ENCODE measurements at places on chromosomes 12 and 14.

GRCh38 chr14:30387871-30388270 lies 171.1 kb upstream of the G2E3 start:
- no peak for DNase-seq

GRCh38 chr14:91113829-91114078 lies at the start of gene DGLUCY:
DGLUCY (plus strand) TSS chr14:91114073; CDS start chr14:91160295, 46,222 bp downstream.
- no peak for DNase-seq

DNA sequence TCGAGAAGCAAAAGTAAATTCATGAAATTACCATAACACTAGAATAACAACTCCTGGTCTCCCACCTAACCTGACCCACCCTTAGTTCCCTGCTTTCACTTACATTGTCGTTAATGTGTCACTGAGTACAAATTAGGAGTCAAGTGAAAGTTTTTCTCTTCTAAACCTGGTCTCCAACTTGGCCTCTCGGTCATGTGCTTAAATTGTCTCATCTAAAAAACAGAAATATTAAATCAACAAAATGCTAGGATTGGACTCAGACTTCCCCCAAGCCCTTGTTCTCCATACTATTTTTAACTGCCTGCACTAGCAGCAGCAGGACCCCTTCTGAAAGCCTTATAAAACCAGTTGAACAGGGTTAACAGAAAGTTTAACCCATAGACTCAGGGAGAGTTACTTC lies 1.8 kb upstream of the BTG1 start:
- no peak for DNase-seq

DNA sequence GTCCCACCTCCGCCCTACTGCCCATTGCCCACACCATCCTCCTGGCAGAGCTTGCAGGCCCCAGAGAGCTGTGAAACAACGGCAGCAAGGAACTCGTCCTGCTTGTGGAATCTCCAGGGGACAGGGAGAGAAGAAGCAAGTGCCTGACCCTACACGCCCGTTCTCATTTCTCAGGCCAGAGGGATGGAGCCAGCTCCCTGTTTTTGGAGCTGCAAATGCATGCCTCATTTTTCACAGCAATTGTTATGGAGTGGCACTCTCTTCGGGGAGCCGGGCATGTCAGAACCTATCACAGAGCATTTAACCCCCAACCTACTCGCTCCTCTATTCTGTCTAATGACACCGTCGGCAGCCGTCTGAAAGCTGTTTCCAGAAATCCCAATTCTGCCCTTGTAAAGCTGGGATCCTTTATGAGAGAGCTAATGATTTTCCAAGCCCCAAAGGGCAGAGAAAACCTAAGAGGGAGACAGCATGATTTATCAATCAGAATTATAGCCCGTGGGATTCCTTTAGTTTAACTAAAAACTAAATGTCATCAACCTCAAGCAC lies 222.3 kb upstream of the NOS1 start:
- no peak for DNase-seq

DNA sequence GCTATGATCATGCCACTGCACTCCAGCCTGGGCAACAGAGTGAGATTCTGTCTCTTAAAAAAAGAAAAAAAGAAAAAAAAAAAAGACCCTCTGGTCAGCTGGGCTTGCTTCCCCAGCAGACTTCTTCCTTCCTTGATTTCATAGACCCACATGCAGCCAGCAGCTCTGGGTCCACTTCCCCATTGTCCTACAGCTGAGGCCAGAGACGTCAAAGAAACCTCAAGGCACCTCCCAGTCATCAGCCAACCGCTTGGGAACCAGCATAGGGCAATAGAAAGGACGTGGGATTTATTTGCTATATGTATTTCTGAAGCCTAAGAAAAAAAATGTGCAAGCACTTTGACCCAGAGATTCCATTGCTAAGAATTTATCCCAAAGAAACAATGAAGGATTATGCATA lies 35.4 kb upstream of the SPPL3 start:
- DNase-seq: no peak

DNA sequence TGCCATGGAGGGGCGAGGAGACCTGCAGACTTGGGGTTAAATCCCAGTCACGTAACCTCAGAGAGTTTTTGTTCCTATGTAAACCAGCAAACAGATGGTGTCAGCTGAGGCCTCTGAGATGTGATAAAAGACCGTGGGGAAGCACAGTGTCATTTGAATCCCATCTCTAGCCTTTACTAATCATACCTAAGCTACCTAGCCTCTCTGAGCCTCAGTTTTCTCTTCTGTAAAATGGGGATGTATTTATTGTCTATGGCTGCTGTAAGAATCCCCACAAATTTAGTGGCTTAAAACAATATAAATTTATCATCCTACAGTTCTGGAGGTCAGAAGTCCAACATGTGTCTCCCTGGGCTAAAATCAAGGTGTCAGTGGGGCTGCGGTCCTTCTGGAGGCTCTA lies 33.9 kb downstream of the FOXN4 start:
- no peak for DNase-seq

DNA sequence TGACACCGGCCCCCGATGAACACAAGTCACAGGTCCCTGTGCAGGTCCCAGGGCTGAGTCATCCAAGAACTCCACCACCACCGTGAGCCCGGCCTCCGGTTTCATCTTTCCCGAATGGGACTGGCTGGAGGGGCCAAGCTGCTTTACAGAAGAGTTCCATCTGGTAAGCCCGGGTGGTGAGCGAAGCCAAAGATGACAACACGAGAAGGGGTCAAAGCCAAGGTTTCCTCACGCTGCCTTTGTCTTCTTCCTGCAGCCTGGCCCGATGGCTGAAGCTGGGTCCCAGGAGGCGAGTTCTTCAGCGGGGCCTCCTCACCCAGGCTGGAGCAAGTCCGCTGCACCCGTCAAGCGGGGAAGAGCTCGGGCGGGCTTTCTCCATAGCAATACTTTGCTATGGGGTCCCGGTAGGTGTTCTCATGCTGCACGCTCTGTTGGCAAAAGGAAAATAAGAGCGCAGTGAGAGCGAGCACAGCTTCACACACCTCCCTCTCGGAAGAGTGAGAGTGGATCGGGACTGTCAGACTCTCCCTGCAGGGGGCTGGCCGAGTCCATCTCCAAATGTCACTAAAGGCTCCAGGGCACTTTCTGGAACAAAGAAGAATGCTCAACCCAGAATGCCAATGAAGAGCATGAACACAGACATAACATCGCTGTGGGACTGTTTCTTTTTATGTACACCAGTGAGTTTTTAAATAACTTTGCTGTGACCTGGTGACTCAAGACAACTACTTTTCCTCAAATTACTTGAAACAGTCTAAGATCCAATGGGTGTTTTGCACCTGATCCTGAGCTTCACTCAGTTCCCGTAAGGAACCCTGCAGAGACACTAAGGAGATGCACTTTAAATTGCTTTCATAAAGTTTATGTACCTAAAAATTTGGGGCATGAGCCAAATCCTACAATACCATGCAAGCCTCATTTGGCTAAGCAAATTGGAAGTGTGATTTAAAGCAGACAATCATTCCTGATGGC lies 20.1 kb downstream of the SPRING1 start:
- no peak for DNase-seq

- DNase-seq: no peak
Observed at GRCh38 chr14:41785696-41786095, 179.0 kb downstream of the LRFN5 start.

- DNase-seq: no peak
Observed at GRCh38 chr12:98002887-98003493, 512.4 kb upstream of the TMPO start.

GRCh38 chr12:97151481-97151880 lies 244.4 kb downstream of the NEDD1 start:
- DNase-seq: no peak

DNA sequence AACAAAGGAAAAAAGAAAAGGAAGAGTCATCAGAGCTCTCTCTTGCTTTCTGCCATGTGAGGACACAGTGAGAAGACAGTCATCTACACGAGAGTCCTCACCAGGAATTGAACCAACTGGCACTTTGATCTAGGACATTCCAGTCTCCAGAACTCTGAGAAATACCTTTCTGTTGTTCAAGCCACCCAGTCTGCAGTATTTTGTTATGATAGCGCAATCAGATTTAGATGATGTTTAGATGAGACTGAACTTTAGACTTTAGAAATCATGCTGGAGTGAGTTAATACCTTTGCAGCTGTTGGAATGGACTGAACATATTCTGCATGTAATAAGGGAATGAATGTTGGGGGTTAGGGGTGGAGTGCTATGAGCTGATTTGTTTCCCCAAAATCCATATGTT lies 28.1 kb upstream of the RAB21 start:
- DNase-seq: no peak

DNA sequence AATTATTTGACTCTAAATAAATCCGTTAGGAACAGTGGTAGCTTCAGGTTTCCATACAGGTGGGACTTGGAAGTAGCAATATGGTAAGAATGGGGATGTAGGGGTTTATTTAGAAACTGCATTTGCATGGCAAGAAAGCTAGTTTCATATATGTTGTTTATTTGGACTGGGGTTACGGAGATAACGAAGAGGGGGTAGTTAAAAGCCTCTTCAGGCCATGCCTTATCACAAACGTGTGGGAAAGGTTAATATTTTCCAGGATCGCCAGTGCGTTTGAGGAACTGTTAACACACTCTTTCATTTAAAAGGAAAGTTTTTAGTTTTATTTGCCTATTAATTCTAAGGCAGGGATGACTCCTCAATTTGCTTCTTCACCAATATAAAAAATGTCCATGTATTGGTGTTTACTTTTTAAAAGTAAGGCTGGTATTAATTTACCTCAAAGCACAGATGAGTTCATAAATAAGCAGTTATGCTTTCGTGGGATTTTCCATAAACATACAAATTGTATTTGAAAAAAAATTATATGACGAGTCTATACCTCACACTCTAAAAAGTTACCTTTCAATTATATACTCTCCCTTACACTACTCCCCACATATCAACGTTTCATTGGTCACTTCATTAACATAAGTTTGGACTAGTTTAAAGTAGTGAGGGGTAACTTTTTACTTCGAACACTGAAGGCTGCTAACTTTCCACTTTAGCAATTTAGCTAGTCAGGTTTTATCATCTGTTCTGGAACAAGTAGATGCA lies 814 bp downstream of the RAB2B start:
- DNase-seq: no peak

- no peak for DNase-seq
Observed at GRCh38 chr12:115749071-115749841, 528.2 kb downstream of the MED13L start.

- DNase-seq: no peak
Observed at GRCh38 chr12:114229150-114229549, 176.8 kb downstream of the TBX5 start.

DNA sequence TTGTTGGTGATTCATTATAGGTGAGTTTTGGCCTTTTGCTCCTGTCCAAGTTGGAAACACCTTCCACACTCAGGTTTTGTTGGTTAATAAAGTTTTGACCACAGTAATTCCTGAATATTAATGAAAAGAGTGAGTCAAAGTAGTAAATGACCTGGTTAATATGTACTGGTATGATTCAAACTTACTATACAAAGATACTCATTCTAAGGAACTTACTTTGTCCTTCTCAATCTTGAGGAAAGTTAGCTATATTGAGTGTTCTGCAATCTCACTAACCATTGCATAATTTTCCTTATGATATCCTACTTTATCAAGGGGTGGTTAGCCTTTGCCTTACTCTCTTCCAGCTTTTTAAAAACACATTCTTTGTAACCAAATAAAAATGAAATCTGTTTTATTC lies 20.9 kb upstream of the HECTD1 start:
- no peak for DNase-seq

DNA sequence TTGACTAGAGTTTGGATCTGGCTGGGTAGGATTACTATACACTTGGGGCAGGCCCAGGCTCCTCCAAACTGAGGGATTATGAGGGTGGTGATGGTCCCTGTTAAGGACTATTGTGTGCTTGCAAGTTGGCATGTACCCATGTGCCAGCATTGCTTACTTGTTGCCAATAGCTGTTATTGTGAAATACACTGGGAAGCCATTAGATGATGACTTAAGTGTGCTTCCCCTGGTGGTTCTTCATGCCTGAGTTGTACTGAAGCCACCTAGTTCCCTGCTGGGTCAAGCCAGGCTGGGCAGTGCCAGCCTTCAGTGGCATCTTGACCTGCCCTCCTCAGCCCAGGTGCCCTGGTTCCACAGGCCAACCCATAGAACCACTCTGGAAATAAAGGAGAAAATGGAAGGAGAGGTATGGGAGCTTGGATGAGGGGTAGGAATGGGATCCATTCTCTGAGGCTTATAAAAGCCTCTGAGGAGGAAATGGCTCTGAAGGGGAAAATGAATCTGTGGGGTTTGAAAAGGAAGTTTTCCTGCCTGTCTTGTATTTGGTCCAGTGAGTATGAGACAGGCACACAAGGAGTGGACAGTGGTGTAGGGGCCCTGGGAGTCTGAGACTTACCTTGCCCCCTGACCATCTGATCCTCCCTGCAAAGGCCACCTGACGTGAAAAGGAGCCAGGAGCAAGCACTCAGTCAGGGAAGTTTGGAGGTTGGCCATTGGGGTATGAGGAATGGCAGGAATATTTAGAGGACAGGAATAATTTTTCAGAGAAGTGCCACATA lies 724 bp downstream of the LTB4R start:
- DNase-seq: no peak

DNA sequence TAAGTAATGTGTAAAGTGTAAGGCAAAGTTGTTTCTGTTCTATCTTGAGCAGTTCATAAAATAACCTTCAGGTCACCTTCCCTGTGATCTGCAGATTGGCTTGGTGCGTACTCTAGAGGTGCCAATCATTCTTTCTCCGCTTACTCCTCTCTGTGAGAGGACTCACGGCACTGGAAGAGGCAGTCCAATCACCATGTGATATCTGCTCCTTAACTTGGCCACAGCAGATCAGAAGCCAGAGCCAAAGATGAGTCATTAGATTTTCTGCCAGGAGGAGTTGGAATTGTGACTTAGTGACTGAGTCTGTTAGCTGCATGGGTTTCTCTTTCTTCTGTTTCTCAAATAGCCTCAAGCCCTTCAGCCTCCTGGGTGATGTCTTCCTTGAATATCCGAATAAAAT lies 165.5 kb downstream of the SLC41A2 start:
- DNase-seq: no peak

- DNase-seq: no peak
Observed at GRCh38 chr12:84336231-84336630, 576.4 kb downstream of the SLC6A15 start.

DNA sequence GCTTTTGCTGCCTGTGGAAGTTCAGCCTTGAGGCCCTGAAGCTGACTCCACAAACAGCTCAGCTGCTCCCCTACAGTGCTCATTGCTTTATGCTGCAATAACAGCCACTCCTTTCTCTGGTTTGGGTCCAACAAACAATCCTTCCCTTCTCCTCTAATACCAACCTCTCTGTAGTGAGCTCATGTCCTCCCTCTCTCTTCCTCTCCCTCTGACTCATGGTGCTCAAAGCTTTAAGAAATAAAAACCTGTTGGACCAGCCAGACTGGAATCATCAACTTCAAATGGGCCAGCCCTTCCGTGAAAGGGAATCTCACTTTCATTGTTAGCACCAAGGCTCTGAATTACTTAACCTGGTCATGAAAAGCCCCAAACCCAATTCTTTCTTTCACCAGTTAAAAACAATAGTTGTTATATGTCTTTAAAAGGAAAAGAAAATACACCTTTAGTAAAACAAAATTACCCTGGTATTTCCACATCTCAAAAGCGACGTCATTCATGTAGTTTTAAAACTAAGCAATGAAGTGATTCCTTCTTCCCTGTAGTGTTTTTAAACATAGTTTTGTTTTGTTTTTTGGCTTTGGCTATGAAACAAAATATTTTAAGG lies 126.4 kb downstream of the DUSP6 start:
- DNase-seq: no peak

GRCh38 chr12:93519859-93520258 lies 52.5 kb downstream of the MRPL42 start:
- DNase-seq: no peak

All from stimulated activated CD4-positive, alpha-beta T cell treated with anti-CD3 and anti-CD28 coated beads, TNF-alpha, amount 100 ng/mL, for 1 hour (primary cell).